ENCODE measurements at places on chromosomes 12 and 14.

GRCh38 chr14:93047661-93048060 is 68.1 kb downstream of the ITPK1 start:
- DNase-seq, result no peak

DNA sequence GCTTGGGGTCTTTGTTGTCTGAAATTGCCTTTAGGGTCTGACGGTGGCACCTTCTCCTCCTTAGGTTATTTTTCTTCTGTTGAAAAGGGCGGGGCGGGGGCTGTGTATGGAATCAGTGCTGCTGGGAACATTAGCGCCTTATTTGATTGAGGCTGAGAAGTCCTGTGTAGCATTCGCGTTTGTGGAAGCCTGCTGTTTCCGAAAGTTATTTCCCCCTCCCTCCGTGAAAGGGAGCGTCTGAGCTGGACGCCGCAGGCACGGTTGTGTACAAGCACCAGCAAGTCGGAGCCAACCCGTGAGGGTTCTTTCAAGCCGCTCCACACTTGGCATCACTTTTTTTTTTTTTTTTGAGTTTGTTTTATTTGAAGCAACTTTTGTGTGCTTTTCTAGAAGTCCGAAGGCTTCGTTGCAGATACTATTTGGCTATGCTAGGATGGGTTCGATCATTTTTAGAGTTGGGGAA is 1.1 kb downstream of the SYNE2 start:
- peak; percentile 55 for DNase-seq

GRCh38 chr12:46549527-46550265 is 177.1 kb upstream of the SLC38A2 start:
- no peak for DNase-seq

DNA sequence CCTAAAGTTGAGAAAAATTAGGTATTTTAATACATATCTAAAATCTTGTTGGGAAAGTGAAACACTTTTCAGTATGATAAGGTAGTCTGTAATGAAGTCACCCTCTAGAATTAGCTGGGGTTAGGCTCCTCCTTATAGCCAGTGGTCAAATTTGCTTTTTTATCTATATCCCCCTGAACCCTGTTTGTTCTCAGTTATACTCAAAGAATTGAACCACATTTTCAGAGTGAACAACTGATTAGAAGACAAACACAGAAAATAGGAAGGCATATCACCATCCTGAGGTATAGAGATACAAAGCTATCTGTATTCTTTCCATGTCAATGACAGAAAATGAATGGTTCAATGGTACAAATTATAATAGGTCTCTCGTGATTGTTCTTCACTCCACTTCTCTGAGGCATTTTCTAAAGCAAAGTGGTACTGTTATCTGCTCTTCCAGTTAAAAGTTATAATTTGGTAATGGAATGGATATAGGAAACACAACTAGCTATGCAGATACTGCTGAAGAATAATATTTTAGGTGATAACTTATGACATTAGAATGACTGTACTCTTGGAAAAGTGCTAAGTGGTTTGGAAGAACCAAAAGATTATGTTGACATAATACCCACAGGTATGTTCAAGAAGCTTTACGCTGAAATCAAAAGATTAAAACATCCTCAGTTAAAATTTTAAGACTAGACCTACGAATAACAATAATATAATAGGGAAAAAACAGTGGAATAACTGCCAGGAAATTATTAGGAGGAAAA is 27.6 kb downstream of the WASHC3 start:
- DNase-seq, result no peak

GRCh38 chr12:10154145-10154496 is 17.8 kb downstream of the OLR1 start:
- no peak for DNase-seq

- DNase-seq, result no peak
These were observed 380.3 kb upstream of the PDE3A start for GRCh38 chr12:19988001-19988400.

DNA sequence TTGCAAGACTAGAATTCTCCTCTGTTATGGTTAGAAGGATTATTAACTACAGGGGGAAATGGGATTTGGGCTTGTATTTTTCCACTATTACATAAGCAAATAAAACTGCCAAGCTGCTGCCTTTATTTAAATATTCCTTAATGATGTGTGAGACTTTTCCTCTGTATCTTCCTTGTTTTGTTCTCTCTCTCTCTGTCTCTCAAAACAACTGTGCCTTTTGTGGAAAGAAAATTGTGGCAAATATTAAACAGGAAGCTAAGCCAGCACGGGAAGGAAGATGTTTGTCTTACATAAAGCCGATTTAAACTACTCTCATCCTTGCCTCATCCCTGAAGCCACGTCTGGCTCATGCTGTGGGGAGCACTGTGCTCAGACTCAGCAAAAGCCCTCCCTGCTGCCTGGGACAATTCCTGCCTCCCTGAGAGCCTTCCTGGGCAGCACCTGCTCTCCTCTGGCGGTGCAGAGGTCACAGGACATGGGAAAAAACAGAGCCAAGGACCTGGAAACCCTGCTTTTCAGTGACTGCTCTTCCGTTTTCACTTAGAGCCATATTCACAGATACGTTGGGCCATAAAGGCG is 237.2 kb downstream of the SLC15A4 start:
- DNase-seq, result no peak

DNA sequence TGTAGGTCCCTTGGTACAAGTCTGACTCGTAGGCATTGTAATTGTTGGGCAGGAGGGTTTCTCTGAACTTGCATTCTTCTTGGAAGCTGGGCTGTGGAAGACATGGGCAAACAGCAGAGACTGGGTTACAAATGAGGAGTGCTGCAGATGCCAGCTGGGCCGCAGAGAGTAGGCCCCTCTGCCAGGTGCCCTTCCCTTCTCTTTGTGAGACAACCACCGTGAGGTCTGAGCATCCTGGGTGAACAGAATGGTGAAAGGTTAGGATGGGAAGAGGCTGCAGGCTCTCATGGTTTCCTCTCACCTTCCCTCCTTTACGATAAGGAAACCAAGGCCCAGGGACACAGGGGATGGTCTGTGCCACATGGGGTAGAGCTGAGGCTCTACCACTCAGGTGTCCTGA is 11.3 kb downstream of the FGF6 start:
- DNase-seq, result no peak

GRCh38 chr14:103121846-103122584 is 1.2 kb upstream of the TNFAIP2 start:
- no peak for DNase-seq

DNA sequence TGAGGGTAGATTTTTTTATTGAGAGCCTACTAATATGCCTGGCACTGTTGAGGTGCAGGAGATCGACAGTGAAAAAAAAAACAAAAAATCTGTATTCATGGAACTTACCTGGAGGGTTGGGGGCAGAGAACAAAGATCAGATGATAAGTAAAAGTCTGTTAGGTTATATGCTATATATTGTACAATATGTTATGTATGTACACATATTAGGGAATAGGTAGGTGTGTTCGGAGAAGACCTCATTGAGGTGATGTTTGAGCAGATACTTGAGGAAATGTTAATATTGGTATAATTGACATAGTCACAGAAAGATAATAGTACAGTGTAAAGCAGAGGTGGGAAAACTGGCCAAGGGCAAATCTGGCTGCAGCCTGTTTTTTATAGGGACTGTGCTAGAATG is 5.6 kb downstream of the ARF6 start:
- no peak for DNase-seq

- DNase-seq, result no peak
These were observed 1.5 kb downstream of the HIF1A start for GRCh38 chr14:61696753-61697318.

GRCh38 chr12:8996682-8997405 is 7.5 kb downstream of the KLRG1 start:
- DNase-seq, result peak; percentile 40

GRCh38 chr12:38921025-38921677 is 15.8 kb upstream of the CPNE8 start:
- DNase-seq, result peak; percentile 32

DNA sequence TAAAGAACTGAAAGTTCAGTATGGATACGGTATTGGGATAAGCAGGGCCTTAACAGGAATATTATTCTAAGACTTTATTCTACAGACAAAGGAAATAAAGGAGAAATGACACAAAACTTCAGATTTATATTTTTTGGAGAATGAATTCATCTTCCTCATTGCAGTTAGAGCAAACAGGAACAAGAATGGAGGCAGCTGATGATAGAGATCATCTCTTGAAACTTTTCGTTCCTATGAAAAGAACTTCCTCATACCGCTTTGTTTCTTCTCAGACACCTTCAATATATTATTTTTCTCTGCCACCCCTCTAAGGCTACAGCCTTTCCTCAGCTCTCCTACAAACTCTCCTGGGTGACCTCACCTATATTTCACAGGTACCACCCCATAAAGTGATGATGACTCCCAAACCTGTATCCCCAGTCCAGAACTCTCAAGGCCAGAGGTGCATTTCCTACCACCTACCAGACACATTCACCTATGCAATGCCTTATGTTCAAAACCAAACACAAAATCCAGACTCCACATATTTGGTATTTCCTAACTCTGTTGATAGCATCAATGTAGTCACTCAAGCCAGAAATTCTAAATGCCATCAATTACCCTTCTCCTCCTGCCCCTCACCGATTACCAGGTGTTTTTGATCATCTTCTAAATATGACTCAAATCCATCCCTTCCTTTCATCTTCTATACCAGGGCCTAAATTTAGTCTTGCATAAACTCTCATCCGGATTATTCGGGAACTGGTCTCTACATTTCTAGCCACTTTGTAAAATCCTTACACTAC is 7.4 kb downstream of the MAP4K5 start:
- no peak for DNase-seq

- no peak for DNase-seq
These were observed 691.8 kb downstream of the FLRT2 start for GRCh38 chr14:86221755-86222154.

- DNase-seq, result peak; percentile 18
These were observed 5.8 kb downstream of the KMT5A start for GRCh38 chr12:123389560-123390351.

DNA sequence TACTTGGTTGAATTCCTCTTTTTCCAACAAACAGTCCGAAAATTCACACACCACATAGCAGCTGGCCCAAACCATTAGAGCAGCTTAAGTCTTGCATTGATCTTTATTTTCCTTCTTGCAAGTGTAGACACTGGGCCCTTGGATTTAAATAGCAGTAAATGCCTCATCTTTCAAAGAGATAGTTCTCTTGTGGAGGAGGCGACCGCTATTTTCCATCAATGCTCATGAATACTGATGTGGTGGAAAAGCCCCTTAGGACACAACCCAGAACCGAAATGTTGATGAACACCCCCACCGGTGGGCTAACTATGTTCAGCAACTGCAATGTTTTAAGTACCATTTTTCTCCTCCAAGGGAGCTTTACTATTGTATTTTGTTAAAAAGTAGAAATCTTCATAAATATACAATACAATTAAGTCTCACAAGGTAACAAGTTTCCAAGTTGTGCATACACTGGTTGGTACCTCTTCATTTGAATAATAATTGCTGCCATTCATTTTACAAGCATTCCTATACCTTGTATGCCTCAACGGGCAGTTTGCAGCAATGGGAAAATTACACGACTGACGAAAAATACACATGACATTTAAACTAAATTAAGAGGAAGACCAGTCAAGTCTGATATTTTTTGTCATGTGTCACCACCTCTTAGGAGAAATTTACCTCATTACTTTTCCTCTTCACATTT is 18.0 kb downstream of the NIN start:
- DNase-seq, result no peak

GRCh38 chr12:53795927-53796326 is 44.1 kb upstream of the CISTR start:
- DNase-seq, result no peak

DNA sequence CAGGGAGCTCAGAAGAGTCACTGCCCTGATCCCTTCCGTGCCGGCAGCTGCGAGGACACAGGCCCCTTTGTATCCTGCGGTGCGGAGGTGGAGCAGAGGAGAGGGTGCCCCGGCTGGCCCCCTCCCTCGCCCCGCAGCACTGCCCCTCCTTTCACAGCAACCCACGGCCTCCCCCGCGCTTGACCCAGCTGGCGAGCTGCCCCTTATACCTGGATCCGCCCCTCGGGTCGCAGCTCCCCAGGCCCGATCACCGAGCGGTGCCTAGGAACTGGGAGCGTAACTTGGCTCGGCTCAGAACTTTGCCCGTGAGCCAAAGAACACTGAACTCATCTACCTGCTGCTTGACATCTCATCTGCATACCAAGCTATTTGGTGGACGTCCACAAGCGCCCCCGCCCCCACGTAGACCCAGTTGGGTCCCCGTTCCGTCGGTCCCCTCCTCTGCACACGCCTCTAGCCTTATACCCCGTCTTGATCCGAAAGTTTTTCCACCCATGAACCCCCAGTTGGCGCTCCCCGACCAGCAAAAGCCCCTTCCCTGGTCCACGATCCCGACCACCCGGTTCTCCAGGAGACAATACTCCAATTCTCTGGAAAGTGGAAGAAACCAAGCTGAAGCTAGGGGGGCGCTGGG is 697 bp upstream of the DNAJC14 start:
- peak; percentile 13 for DNase-seq

- DNase-seq, result no peak
These were observed 18.0 kb upstream of the MYO1H start for GRCh38 chr12:109329686-109330085.

- DNase-seq, result no peak
These were observed 64.7 kb downstream of the CLMN start for GRCh38 chr14:95255013-95255412.

DNA sequence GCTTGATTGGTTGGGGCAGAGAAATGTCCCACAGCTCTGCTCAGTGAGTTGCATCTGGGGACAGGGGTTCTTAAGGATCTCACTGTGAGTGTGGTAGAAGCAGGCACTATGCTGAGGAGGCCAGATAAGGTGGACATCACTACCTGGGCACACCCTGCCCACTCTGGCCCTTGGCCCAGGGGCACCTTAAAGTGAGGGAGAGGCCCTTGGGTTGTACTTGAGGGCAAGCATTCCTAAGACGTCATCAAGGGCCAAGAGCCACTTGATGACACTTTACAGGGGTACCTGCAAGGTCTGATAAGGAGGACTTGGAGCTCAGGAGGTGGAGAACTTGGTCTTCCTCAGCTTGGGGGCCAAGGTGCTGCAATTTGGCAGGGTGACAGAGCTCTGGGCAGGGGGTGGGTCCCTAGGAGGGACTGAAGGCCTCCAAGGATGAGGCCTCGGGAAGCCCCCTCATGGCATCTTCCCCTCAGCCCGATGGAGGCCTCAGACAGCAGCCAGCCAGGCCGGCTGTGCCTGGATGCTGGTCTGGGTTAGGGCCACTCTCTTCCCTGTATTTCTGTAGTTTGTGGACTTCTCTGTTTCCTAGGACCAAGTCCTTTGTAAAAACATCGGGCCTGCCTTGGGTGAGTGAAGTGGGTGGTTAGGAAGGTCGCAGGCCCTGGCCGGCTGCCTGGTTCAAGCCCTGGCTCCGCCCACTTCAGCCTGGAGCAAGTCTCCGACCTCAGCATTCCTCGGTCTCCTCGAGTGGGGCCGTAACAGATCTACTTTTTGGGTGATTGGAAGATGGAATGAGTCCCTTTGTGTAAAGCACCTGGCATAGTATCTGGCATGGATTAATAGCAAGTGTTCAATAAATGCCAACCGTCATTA is 24.8 kb downstream of the GPR68 start:
- no peak for DNase-seq

Data from CD4-positive, alpha-beta T cell treated with Interleukin-1 beta for 1 hour (primary cell).